ENCODE measurements at places on chromosomes 13 and 19.

DNA sequence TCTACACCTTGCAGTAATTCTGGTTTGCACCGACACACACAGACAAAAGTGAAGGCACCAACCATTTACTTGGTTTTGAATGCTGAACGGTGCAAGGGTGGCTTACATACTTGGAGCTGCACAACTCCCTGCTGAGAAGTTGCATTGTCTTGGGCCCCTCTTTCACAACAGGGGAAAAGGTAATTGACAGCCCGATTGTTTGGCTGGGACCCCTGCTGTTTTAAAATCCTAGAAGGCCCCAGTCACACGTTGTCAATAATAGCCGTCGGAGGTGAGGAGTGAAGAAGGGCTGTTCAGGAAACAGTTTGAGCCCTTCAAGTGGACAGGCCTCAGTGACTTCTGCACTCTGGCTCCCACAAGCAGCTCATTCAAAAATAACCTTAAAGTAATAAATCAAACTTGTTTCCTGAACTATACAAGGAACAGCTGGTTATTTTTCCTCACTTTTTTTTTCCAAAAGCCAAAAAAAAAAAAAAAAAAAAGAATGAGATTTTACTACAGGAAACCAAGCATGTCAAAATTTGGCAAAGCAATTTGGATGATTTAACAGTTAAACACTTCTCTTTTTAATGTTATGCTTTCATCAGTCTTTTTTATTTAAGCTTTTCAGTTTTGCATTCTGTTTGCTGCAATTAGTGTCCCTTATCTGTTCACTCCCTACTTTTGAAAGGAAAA, 19.0 kb upstream of the SPRY2 start:
- no peak for DNase-seq

DNA sequence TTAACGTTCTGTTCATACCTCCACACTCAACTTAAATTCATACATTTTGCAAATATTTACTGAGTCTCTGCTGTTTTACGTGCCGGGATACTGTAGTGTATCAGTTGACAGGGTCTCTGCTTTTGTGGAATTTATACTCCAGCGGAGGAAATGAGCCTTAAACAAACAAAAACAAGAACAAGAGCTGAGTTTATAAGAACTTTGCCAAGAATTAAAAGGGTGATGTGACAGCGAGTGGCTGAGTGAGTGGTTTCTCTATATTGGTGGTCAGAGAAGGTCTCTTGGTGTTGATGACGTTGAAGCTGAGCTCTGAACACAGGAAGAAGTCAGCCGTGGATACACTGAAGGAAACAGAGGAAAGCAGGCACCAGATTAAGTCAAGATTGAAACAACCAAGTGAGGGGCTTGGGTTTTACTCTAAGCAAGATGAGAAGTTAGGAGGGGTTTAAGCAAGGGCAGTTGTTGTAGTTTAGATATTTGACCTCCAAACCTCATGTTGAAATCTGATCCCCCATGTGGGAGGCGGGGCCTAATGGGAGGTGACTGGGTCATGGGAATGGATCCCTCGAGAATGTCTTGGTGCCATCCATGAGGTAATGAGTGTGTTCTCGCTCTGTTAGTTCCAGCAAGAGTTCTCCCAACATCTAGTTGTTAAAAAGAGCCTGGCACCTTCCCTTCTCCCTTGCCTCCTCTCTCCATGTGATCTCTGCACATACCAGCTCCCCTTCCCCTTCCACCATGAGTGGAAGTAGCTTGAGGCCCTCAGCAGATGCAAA, 248.3 kb downstream of the DCLK1 start:
- no peak for DNase-seq

GRCh38 chr19:3830621-3831589, 37.9 kb downstream of the ZFR2 start:
- no peak for DNase-seq

DNA sequence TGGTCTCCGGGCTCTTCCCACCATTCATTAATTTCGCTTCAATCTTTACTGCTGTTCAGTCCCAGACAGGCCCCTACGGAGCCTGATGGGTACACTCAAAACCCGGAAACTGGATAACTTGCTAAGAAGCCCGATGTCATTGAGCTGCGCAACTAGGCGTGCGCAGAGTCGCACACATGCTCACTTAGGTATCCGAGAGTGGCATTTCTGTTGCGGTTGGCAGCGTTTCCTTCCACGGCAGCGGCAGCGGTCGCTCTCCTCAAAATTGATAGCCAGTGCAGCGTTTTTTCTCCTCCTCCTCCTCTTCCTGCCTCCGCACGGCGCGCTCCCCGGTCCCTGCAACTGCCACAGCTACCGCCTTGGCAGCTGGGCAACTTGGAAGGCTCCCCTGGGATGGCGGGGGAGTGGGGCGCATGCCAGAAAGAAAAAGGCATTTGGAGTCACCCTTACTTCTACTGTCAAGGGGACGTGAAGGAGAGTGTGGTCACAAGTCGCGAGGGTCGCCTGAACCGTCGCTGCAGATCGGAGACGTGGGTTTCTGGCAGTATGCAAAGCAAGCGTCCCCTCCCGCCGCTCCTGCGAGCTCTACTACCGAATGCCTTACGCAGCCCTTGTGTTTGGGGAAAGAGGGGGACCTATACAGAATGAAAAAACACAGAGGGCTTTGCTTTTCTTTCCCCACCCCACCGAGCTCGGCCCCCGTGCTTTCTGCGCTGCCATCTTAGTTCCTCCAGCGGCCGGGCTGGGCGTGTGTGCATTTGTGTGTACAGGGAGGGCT, 2.4 kb upstream of the MYCBP2 start:
- DNase-seq: peak; percentile 61

DNA sequence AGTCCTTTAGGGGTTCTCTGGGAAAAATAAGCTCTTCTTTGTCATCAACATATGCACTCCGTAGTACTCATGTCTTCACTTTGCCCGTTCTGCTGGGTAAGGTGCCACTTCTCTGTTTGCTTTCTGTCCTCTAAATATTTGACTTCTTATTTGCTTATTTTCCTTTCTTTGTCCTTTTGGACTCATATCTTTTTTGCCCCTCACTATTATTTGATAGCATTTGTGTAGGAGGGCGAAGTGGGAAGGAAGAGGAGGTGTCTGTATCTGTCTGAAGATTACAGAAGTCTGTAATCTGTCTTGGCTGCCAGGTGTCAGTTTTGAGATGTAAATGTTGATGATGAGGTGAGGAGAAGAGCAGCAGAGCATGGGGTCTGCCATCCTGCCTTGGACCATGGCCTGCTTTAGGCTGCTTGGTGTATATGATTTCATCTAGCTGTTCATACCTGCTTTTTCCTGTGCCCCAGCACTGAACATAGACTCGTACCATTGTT, 30.8 kb downstream of the USPL1 start:
- DNase-seq: no peak

DNA sequence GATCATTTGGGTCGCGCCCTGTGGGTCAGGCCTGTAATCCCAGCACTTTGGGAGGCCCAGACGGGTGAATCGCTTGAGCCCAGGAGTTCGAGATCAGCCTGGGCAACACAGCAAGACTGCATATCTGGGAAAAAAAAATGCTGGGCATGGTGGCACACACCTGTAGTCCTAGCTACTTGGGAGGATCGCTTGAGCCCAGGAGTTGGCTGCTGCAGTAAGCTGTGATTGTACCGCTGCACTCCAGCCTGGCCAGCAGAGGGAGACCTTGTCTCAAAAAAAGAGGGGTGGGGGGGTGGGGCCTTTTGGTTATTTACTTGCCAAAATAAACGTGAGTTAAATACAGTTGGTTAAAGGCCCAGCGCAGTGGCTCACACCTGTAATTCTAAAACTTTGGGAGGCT, 9.8 kb upstream of the ZNF544 start:
- no peak for DNase-seq

DNA sequence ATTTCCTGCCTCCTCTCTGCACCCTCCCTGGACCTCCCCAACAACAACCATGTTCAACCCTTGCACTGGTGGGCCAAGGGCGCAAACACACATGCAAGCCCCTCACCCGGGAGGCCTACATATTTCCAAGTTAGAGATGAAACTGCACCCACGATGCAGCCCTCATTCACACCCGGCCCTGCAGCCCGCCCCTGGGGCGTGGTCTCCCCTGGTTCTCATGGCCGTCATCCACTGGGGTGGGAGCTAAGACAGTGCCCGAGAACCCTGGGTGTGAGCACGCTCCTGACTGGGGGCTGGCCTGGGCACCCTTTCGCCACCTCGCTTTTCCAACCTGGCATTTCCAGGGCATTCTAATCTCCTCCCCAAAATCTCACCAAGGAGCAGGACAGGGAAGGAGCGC, 7.0 kb upstream of the SLC7A10 start:
- no peak for DNase-seq

- DNase-seq: no peak
Observed at GRCh38 chr13:59793107-59793506, 370.6 kb downstream of the DIAPH3 start.

DNA sequence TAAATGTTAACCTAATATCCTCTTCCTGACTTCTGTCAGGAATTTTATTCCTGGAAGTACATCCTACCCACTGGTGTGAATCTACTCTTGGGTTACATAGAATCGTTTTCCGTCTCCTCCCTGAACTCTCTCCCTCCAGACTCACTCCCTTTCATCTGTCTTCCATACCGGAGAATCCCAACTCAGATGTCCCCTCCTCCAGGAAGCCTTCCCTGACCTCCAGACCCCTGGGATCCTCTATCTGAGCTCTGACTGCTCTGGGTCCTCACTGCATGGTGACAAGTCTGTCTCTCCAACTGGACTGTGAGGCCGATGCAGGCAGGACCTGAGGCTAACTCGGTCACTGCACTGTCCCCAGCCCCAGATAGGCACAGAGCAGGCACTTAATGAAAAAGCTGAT, 24.6 kb downstream of the OPA3 start:
- DNase-seq: no peak

DNA sequence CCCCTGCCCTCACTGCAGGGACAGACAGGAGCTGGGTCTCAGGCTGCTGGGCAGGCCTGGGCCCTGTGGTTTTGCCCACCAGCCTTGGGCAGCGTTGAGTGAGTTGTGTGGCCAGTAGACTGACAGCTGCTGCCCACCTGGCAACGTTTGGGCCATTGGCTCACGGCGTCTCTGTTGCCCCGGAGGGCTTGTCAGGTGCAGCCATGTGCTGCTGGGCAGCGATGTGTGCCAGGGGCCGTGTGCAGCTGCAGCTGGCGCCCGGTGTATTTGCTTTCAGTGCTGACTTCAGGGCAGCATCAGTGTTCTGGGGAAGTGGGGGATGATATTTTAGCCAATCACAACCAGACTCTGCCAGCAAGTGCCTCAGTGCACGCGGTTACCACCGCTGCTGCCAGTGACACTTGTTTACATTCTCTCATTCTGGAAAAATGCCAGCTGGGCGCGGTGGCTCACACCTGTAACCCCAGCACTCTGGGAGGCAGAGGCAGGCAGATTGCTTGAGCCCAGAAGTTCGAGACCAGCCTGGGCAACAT, 10.6 kb downstream of the FZR1 start:
- no peak for DNase-seq

DNA sequence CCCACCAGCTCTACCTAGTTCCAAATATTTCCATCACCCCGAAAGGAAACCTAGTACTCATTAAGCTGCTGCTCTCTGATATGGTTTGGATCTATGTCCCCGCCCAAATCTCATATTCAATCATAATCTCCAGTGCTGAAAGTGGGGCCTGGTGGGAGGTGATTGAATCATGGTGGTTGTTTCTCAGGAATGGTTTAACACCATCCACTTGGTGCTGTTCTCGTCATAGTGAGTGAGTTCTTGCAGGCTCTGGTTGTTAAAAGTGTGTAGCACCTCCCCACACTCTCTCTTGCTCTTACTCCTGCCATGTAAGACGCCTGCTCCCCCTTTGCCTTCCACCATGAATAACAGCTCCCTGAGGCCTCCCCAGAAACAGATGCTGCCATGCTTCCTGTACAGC, 43.4 kb upstream of the MED4 start:
- no peak for DNase-seq

Measured in GOT3 (cell line).